ENCODE measurements at places on chromosomes 2 and 18.

GRCh38 chr2:1032030-1032429 lies 81.4 kb downstream of the SNTG2 start:
- no peak for DNase-seq

DNA sequence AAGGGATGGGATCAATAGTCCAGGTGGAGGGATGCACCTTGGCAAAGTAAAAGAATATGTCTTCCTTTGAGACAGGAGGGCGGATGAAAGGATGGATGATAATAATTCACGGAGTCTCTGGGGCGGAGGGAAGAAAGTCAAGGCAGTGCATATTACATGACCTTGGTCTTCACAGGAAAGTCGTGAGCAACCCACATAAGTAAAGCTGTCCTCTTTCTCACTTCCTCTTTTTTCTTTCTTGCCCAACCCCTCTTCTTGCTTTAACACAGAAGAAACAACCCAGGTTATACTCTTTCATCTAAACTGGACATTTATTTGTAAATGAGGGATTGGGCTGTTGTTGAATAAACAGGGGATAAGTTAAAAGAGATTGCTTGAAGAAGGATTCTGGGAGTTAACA lies 168.7 kb upstream of the SKOR2 start:
- no peak for DNase-seq

GRCh38 chr2:66113988-66114625 lies 320.8 kb upstream of the MEIS1 start:
- DNase-seq: no peak

- no peak for DNase-seq
Observed at GRCh38 chr2:13539296-13539695, 822.6 kb downstream of the TRIB2 start.

DNA sequence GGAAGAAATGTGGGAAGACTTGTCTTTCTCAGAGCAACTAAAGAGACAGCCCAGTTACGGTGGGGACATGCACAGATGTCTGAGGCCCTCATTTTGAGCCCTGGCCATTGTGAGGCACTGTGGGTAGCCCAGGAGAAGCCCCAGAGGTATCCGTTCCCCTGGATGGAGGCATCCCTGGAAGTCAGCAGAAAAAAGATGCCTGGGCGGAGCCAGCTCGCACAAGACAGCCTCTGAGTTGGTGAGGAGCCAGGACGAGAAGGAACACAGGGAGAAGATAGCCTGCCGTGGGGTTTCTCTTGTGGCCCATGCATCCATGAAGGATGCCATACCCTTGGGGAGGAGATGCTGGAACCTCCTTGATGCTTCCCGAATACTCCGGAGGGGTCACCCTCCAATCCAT lies 56.9 kb upstream of the SEMA4C start:
- DNase-seq: no peak

DNA sequence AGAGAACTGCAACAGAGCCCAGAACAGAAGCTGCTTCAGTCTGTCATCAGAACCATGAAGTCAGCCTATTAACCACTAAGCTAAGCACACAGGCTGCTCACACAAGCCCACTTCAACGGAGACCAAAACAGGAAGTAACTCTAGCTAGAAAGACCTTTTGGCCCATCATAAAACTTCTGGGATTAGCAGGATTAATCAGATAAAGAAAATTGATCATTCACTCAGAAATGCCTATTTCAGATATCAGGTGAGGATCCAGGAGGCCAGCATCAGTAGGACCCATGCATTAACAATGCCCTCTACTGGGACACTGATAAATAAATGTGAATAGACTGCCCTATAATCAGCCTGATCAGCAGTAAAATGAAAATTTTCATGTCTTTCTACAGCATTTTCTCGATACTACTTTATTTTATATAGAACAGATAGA lies 101.4 kb downstream of the WDPCP start:
- no peak for DNase-seq

DNA sequence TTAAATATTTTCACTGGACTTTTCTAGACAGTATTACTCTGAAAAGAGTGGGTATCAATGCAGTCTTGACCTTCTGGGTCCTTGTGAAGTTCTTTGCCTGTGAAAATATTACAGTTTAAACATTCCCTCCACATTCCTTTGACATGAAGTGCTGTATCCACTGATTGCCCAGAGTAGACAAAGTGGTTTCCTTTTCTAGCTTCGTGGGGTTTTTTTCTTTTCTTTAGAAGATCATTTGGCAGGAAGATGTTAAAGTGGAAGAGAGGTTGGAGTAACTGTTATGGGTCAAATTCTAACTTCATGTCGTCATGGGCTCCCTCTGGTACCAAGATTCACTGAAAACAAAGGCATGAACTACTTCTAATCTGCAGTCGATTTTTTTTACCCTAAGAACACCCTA lies 496.9 kb downstream of the EPHA4 start:
- DNase-seq: peak; percentile 74

DNA sequence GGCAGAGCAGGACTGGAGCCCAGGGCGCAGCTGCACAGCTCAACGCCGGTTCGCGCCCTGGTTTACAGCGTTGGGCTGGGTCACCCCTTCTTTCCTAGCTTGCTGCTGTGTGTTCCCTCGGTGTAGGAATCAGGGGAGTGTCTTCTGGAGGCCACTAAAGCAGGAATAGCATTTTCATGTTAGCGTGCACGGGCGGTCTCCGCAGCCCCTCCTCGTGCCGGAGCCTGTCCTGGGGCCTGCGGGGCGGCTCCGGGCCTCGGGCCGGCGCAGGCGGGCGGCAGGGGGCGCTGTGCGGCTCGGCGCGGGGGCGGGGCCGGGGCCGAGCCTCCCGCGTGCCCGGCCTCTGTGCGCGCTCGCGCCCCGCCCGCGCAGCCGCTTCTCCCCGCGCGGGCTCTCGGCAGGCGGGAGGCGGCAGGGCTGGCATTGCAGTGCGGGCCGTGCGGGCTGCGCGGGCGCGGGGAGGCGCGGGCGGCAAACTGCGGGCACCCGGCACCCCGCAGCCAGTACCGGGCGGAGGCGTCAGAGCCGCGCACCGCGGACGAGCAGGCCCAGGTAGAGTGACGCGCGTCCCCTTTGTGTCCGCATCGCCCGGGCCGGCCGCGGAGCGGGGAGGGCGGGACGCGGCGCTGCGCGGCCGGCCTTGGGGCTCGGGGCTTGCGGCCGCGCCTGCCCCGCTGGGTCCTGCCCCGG lies at the start of gene RNF144A:
TSS of gene RNF144A (plus strand) at position 342 of the 690 bp plus-strand sequence. CDS start 79,515 bp downstream, outside the sequence.
- DNase-seq: peak; percentile 57

- DNase-seq: no peak
Observed at GRCh38 chr2:197211881-197212342, 98.7 kb downstream of the ANKRD44 start.

- peak; percentile 50 for DNase-seq
Observed at GRCh38 chr2:219104107-219105035, 43.6 kb upstream of the IHH start.
